Non-pigmented ciliary epithelial cell (primary cell): ENCODE measurements at places on chromosomes 7 and 10.

GRCh38 chr10:31617133-31617532 is 298.1 kb downstream of the ZEB1 start:
- no peak for DNase-seq

GRCh38 chr10:683448-684071 is 5.9 kb downstream of the DIP2C start:
- peak; percentile 79 for DNase-seq

GRCh38 chr10:77240041-77240652 is 397.5 kb downstream of the KCNMA1 start:
- no peak for DNase-seq

DNA sequence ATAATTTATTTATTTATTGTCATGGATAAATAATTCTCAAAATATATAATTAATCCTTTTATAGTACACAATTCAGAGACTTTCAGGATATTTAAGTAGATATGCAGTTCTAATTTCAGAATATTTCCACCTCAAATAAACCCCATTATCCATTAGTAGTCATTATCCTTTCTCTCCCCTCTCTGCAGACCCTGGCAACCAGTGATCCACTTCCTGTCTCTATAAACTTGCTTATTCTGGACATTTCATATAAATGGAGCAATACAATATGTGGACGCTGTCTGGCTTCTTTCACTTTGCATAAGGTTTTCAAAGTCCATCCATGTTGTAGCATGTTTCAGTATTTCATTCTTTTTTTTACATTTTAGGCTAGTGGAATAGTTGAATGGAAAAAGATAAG is 230.2 kb downstream of the FZD1 start:
- no peak for DNase-seq
